Inflammatory macrophage (primary cell): ENCODE measurements at places on chromosomes 7 and 10.

- no peak for DNase-seq
Measured at GRCh38 chr7:18140943-18141342, 113.3 kb upstream of the PRPS1L1 start.

DNA sequence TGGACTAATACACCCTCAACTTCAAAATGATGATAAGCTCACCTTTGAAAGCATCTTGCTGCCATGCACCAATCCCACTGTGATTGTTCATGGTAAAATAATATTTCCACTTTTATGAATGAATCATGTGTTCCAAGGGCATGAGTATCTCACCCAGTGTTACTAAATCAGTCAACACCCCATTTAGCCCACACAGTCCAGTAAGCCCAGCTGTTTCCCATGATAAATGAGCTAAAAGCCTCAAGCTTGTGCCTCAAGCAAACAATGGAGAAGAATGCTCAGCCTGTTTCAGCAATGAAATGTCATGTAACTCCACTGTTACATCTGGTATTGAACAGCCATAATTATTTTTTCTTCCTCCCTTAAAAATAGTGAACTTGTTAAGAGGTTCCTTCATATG, 442.5 kb downstream of the XPNPEP1 start:
- DNase-seq = no peak

GRCh38 chr7:50661345-50662040, 96.3 kb upstream of the DDC start:
- peak; percentile 53 for DNase-seq

GRCh38 chr7:155262031-155262430, 35.6 kb upstream of the INSIG1 start:
- no peak for DNase-seq

DNA sequence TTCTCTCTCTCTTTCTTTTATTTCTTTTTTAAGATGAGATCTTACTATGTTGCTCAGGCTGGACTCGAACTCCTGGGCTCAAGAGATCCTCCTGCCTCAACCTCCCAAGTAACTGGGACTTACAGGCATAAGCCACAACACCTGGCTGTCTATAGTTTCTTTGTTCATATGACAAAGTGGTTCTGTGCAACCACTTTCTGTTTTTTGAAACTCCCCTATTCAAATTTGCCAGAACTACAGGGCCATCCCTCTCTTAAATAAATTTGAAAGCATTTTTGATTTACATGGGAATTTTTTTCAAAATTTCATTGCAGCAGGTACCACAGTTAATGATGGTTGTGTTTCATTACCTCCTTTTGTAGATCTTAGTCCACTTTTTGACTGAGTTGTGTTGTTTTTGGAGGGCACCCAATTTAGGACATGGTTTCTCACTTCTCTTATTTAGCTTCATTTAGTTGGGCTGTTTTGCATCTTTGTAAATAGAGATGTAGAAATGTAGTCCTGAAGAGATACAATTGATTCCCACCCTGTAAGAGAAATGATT, 119.2 kb downstream of the LRRC4 start:
- no peak for DNase-seq

DNA sequence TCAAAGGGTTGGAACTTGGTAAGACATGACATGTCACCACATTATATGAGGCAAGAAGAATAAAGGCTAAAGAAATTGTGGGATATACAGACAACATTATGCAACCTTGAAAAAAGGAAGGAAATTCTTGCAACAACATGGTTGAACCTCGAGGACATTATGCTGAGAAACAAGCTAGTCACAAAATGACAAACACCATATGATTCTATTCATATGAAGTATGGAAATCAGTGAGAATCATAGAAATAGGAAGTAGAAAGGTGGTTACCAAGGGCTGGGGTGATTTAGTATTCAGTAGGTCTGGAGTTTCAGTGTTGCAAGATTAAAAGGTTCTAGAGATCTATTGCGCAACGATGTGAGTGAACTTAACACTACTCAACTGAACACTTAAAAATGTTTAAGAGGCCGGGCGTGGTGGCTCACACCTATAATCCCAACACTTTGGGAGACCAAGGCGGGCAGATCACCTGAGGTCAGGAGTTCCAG, 126.9 kb upstream of the TBX20 start:
- DNase-seq = peak; percentile 54

DNA sequence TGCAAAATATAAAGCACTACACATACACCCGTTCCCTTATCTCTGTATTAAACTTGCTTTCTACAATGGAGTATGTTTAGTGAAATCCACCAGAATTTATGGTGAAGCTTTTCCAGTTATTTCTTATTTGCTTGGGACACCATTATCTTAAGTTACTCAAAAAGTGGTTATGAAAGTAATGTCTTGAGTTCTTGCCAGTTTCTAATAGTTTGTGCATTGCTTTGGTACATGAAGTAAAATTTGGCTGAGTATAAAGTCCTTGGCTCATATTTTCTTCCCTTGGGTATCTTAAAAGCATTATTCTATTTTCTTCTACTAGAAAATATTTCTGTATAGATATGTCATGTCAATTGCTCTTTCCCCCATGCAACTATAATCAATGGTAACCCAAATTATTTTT, 85.2 kb downstream of the POLR1F start:
- no peak for DNase-seq

DNA sequence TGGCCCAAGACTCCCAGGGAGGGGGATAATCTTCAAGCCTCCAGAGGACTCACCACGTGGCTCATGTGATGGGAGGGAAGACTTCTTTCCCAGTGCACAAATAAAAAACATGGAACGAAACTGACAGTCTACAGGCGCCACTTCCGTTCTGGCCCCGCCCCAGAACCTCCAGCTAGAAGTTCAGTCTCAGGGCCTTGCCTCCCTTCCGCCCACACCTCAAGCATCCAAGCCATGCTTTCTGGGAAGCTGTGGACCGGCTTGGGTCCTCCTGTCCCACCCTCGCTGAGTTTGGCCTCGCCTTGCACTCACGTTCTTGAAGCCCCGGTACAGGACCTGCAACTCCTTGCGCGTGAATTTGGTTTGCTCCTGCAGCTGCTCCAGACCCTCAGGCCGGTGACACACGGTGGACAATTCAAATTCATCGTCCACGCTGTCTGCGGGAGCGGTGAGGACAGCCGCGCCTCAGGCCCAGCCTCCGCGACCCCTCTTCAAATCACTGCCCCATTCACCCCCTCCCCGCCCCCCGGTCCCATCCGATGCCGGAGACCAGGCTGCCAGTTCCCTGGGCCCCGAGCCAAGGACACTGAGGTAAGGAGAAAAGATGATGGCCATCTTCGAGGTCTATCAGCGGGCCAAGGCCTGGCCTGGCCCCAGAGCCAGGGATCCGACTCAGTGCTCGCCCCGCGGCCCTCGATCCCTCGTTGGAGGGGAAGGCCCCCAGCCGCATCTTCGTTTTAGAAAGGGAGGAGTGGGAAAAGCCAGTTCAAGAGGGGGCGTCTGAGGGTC, 10.7 kb upstream of the OGA start:
- no peak for DNase-seq

DNA sequence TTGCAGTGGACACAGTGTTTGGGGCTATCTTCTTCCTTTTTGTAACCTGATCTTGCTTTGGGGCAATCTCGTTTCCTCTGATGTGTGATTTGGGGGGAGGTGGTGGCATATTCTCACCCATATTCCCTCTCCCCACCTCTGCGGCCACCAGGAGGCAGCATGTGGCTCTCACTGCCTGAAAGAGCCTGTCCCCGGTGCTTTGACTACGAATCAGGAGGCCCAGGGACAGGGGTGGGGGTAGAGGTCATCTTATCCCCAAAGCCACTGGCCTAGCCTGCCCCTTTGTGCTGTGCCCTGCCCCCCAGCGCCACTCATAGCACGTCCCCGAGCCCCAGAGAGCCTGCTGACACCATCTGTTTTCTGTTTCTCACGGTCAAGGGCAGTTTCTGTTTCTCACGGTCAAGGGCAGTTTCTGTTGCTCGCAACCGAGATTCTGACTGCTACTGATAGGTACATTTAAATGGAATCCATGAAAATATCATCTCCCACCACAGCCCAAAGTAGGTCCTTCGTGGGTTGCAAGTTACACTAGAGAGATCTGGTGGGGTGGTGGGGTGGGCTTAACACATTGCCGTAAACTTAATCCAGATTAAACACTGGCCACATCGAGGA, 28.2 kb downstream of the PHYH start:
- peak; percentile 4 for DNase-seq

DNA sequence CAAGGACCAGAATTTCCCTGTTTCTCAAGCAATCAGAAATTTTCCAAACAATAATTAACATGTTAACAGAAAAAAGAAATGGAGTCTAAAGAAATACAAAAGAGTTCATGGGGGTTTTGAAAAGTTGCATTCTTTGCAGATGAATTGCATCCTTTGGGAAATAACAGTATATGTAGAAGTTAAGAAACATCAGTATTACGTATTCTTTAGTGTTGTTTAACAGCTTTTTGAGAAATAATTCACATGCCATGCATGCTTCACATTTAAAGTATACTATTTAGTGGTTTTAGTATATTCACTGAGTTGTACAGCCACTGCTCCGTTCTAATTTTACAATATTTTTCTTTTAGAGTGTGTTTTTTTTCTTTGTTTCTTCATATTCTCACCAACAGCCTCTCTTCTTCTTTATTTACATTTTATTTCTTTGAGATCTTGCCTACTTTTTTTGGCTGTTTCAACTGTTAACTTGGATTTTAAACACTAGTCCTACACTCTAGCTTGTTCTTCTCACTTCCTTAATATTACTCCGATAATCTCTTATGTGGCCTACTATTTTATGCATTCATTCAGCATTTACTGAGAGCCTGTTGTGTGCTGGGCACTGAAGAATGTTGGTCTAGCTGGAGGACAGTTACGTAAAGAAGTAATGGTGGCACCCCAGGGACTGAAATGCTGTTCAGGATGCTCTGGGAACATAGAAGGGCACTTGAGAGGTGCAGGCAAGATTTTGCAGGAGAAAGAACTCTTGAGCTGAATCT, 330.1 kb downstream of the EXOC4 start:
- DNase-seq = no peak

DNA sequence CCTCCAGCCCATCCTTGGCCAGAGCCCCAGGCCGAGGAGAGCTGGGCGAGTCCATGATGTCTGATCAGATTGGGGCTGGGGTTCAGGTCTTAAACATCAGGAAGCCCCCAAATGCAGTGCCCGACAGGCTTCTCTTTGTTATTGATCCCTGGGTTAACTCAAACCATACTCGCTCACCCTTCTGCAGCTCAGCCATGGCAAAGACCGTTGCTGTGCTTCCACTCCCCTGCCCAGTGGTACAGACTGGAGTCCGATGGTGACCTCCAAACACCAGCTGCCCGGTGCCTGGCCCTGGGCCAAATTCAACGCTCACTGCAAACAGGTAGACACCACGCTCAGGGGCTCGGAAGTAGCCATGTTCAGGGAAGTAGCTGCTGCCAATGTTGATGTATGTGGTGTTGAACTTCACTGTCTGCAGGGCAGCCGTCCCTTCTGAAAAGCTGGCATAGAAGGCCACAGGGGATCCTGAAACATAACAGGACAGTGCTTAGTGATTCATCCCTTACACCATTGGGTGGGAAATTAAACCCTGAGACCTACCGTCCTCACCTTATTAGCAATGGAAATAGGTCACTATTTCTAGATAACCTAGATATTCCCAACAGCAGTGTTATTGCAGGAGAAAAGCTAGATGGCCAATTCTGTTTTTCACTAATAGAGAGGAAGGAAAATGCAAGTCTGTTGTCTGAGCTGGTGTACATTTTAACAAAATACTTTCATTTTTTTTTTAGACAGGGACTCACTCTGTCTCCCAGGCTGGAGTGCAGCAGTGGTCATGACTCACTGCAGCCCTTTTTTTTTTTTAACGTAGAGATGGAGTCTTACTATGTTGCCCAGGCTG, 20.5 kb downstream of the MMRN2 start:
- DNase-seq = no peak

DNA sequence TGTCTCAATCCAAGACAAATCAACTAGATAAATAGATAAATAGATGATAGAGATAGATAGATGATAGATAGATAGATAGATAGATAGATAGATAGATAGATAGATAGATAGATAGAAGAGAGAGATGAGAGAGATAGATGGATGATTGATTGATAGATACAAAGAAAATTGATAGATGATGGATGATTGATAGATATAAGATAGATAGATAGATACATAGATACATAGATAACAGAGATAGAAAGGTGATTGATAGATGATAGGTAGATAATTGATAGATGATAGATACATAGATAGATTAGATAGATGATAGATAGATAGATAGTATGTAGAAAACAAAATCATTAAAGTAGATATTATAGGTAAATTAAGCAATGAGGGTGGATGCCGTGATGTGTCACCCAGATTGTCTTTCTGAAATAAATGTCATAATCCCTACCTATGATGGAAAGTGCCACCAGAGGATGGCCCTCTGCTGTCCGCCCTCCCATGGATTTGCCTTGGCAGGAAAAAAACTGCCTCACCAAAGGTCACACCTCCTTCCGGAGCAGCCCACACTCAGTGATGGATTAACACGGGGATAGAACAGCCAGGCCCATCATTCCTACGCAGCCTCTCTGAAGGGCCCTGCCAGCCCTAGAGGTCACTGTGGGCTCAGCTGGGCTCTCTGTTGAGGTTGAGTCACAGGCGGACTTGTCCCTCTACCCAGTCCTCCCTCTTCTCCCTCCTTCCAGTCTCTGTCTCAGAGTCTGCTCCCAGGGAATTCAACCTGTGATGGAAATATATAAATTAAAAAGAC, 50.8 kb downstream of the KCNH2 start:
- DNase-seq = no peak

DNA sequence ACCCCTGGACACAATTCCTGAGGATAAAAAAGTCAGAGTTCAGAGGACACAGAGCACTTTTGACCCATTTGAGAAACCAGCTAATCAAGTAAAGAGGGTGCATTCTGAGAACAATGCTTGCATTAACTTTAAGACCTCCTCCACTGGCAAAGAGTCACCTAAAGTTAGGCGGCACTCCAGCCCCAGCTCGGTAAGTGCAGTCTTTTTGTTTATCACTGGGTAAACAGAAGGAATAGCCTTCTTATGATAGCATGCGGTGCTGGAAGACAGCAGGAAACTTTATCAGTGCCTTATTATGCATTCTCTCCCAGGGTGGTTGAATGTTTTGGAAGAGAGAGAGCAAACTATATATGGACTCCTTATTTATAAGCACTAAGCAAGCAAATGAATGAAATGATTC, 130.5 kb downstream of the CDK14 start:
- DNase-seq = no peak

DNA sequence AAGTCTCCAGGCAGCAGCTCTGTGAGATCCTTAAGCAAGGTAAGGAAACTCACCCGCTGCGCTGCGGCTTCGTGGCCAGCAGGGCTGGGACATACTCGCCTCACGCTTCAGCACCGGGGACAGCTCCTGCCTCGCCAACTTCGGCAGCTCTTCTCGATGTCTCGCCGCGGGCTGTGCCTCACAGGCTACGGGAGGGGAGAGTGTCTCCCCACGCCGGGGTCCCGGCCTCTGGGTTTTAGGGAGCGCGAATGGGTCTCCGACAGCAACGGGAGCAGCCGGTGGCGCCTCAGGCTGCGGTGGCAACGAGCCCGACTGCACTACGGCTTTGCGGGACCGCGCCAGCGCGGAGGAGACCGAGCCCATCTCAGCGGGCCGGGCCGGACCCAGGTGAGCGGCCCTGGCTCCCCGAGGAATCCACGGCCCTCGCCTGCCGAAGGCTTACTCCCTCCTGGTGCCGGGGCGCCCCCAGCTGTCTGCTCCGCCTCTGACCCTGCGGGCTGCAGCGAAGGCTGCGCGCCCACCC, 62.4 kb downstream of the LSM5 start:
- DNase-seq = peak; percentile 86
